ENCODE measurements at places on chromosomes 3 and 15.
A peak's percentile ranks its signal among the peaks of the same experiment; 100 is the strongest.

- DNase-seq = no peak
These were observed 246.0 kb upstream of the CBLB start for GRCh38 chr3:106114848-106115247.

- peak; percentile 76 for DNase-seq
These were observed 15.8 kb upstream of the ALDH1A3 start for GRCh38 chr15:100863796-100864267.

DNA sequence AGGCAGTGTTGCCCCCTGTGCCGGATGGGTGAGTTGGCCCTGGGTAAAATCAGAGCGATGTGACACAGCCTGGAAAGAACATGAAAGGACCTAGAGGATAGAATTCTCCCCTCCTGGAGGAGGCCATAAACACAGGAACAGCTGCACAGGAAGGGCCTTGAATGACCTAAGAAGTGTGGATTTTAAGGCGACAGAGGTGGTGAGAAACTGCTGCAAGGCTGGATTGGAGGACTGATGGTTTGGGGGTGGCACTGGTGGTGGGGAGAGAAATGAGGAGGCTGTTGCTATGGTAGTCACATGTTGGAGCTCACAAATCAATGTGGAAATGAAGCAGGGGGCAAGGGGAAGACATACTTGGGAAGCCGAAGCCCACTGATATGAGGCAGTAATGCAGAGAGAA, 13.8 kb downstream of the XIRP1 start:
- DNase-seq = no peak

DNA sequence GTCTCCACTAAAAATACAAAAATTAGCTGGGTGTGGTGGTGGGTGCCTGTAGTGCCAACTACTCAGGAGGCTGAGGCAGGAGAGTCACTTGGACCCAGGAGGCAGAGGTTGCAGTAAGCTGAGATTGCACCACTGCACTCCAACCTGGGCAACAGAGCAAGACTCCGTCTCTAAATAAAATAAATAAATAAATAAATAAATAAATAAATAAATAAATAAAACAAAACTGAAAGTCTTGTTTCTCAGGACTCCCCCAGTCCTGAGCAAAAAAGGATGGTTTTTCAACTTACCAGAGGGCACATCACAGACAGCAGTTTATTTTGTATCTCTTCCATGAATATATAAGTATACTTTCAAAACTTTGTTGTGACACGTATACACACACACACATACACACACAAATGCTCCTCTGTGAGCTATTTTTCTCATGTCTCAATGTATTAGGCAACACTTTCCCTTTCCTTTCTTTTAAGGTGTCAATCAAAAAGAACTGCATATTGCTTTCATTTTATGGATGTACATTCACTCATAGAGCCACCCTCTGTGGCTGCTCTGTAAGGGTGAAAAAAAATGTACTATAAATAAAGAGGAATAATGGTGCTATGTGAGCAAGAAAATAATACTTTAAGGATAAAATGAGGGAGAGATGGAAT, 54.8 kb upstream of the MITF start:
- no peak for DNase-seq

DNA sequence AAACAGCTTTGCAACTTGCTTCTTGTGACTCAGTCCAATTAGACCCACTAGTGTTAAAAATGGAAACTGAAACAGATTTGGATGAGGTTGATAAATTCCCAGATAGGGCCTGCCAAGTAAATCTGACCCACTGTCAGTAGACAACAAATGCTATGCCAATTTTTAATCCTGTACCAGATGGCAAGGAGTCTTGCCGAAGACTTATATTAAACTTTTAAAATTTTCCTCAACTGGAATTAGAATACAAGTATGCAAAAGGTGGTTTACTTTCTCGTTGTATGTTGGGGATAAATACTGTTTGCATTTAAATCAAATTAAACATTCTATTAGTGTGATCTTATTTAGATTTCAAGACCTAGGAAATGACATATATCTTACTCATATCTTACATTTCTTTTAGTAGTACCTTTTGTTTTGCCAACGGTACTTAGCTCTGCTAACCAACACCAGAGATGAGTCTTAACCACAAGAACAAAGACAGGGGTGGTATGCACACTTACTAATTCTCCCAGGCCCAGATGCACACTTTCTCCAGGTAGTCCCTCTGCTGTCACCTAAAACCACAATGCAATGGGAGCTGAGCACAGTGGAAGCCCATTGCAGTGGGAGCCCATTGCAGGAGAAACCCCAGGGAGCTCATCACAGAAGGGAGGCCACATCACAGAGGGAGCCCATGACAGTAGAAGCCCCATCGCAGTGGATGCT, 77.8 kb downstream of the WWTR1 start:
- DNase-seq = no peak

- no peak for DNase-seq
These were observed 41.4 kb upstream of the VEPH1 start for GRCh38 chr3:157544501-157545130.

DNA sequence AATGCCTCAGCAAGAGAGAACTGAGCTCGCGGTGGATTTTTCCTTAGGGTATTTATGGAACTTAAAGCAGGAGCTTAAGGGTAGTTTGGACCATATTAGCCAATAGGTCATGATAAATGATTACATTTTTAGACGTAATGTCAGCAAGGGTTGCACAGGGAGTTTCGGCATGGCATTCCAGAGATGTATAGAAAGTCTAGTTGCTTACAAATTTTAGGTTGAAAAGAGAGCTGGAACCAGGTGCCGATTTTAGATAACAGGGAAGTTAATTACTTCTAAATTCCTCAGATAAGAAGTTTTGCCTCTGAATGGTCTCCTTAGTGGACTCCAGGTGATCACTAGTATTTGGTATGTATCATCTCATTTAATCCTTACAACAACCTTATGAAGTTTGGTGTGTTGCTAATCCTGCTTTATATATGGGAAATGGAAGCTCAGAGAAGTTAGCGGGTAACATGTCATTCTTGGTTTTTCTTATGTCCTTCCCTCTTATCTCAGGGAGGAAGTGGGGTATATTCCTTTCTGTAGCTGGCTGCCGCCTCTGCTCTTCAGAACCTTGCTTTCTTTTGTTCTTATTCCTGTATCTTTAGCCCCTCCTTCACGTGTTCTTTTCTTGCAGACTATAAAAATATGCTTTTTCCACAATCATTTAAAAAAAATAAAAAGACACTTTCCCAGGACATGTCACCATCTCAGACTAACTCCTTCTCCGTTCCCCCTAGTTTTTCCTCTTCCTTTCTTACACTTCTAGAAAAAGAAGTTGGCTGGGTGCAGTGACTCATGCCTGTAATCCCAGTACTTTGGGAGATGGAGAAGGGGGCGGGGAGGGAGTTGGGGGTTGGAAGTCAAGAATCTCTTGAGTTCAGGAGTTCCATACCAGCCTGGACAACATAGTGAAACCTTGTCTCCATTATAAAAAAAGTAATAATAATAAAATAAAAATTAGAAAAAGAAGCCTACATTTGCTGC, 25.7 kb downstream of the IQGAP1 start:
- DNase-seq = no peak

- no peak for DNase-seq
These were observed 954.2 kb upstream of the SEMA6D start for GRCh38 chr15:46763091-46763490.

DNA sequence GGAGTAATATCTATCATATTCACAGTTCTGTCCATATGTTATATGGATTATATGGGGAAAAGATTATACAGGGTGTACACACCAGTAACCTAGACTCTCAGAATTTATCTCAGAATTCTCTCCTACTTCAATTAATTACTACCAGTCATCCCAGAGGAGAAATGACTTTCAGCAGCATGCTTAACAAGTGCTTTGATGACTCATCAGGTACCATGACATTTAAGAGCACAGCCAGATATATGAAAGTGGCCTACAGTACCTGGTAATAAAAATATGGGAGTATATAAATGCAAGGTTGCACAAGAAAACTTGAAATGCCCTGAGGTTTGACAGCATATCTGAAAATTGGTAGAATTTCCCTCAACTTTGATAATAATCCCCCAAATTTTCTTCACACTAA, 1273.0 kb downstream of the OTOL1 start:
- no peak for DNase-seq

- no peak for DNase-seq
These were observed 1.9 kb downstream of the SLC51A start for GRCh38 chr3:196218155-196218712.

DNA sequence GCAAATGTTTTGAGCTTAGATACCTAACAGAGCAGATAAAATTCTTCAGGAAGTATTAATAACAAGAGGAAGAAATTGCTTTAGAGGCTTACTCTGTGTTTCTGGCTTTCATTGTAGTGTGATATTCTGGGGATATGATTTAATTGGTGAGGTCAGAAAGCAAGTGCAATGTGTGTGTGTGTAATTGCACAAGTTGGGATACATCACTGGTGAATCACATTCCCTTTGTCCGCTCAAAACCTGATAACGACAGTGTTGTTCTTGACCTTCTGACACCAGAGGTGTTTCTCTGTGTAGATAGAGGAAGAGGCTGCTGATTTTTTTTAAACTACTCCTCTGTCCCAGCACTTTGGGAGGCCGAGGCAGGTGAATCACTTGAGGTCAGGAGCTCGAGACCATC, 161.1 kb downstream of the CACNA2D3 start:
- no peak for DNase-seq

GRCh38 chr3:71721651-71722157, 3.5 kb downstream of the EIF4E3 start:
- DNase-seq = peak; percentile 45

DNA sequence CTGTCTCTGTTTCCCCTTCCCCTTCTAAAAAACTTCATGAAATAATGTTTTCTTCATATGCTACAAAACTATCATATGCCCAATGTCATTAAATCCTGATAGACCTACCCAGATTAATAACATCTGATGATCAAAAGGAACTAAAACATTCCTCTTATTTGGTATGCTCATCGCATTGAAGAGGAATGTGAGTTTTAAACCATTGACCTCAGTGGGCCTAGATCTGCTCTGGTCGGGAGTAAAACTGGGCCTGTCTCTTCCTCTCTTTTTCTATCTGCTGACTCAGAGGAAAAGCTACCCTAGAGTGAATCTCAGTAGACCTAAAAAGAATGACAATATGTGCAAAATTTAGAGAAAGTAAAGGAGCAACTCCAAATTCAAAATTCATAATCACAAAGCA, 275.8 kb downstream of the SATB1 start:
- no peak for DNase-seq

DNA sequence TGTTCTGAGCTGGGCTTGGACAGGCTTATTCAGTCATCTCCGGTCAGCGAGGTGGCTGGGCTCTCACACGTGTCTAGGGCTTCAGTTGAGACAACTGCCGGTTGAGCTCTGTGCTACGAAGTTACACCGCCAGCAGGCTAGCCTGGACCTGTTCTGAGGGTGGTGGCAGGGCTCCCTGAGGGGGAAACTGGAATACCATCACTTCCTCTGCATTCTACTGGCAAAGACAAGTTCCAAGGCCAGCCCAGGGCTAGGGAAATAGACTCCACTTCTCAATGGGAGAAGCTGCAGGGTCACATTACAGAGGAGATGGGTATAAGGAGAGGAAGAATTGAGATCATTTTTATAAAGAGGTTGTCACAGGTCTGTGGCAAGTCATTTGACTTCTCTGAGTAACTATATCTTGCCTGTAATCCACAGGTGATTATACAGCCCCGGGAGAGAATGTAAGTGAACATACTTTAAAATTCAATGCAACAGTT, 106.8 kb upstream of the IL12A start:
- DNase-seq = no peak

- DNase-seq = no peak
These were observed 8.6 kb upstream of the ITPKA start for GRCh38 chr15:41484937-41485625.

GRCh38 chr3:52277071-52277964, 1.1 kb downstream of the WDR82 start:
- DNase-seq = peak; percentile 74

DNA sequence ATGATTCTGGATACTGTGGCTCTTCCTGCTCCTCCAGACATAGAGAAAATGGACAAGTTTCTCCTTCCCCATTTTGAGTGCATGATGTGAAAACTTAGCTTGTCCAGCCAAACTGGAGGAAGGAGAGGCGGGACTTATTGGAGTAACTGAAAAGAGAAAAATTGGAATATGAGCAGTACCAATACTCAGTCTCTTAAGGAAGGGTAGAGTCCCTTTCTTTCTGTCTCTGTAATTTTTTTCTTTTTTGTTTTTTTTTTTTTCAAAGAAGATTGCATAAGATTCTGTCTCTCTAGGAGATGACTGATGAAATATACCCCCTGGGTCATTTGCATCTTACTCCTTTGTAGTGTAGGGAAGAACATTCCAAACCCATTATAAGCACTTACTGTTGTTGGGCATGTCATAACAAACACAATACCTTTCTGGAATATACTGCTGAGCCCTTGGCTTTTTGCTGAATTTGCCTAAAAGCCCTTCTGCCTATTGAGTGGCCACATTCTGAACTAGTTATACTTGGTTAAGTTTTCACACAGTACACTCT, 498.1 kb upstream of the TPRG1 start:
- DNase-seq = no peak

DNA sequence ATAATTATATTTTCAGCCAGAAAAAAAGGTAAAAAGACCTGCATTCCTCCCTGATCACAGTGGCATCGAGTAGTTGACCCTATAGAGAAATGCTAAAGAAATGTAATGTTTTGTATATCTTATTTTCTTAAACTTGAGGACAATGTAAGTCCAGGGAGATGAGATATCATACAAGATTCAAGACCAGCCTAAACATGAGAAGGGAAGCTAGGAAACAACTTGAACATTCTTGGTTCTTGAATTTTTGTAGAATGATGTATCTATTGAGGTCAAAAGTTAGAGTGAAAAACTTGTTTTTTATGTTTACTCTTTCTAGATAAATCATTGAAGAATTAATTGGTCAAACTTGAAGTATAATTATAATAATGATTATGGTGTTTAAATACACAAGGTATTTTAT, 497.7 kb upstream of the TBL1XR1 start:
- DNase-seq = no peak

GRCh38 chr15:100901702-100902435, 17.3 kb upstream of the LRRK1 start:
- DNase-seq = no peak

DNA sequence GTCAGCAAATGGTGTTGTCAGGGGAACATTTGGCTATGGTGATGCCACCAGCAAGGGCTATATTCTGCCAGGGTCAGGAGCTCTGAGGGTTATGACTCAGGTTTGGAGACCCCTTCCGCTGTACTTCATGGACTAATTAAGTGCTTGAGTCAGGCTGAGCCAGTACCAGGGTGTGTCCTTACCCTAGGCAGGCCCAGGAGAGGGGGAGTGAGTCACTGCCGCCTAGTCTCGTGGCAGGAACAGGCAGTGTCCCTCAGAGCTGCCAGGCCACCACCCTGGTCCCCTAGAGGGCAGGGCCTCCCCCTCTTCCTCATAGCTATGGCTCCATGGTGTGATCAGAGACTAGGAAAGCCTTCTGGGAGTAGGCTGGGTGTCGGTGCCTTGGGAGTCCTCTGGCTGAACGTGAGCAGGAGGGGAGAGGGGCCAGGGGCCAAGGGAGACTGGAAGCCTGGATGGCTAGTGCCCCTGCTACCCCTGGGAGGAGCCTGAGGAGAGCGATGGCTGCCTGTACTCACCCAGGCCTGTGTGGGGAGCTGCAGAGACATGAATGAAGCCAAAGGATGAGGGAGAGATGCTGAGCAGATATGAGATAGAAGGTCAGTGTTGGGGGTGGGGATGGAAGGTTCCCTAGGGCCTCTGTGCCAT, 10.6 kb downstream of the MAPKAPK3 start:
- DNase-seq = peak; percentile 72

Data from NB4 (cell line).